PC-9 (cell line): ENCODE measurements at places on chromosomes 4 and X. TPM values are rescaled to one million over a fixed set of nuclear protein-coding genes. Genes with fewer than 3 reads are reported as not detected.

The GDPD2 gene
- 0.44 TPM in 1 of 2 replicates, not detected in the other for total RNA-seq

The GPR173 gene
- total RNA-seq, result 5.1 and 7.0 TPM in 2 replicates

GRCh38 chr4:165627548-165627947 is 245.5 kb upstream of the TLL1 start:
- DNase-seq, result no peak
- H3K36me3 ChIP-seq, result no peaks in the 10 kb centered on the region
- peak overlapping the region; percentile 51 for H3K4me3 ChIP-seq
- no peaks in the 10 kb centered on the region for H3K27me3 ChIP-seq

DNA sequence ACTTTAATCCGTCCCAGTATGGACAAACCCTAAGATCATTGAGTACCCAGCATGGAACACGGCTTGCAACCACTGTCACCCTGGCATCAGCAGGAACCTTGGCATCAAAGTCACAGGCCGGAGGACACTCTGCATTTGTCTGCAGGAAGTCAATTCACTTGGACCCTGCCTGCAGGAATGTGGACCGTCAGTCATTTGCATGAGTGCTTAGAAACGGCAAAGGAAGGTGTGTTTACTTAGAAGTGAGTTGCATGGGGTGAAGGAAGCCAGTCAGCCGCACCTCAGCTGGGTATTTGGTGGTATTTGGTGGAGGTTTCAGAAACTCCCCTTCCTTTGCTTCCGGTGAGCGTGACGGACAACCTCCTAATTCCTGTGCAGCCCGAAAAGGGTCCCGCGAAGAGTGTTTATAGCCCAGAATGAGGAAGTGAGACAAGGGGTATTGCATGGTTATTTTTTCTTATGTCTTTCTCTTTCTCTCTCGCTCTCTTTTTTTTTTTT is 15.5 kb downstream of the P2RY8 start:
- no peaks in the 10 kb centered on the region for H3K4me1 ChIP-seq
- no peak overlapping the region for H3K4me3 ChIP-seq
- H3K36me3 ChIP-seq, result no peaks in the 10 kb centered on the region
- H3K27me3 ChIP-seq, result peaks cover 6% of the 10 kb centered on the region; the same call in 1 of the 2 replicates

The BMP2K gene
- total RNA-seq, result 7.6 and 12.2 TPM in 2 replicates

DNA sequence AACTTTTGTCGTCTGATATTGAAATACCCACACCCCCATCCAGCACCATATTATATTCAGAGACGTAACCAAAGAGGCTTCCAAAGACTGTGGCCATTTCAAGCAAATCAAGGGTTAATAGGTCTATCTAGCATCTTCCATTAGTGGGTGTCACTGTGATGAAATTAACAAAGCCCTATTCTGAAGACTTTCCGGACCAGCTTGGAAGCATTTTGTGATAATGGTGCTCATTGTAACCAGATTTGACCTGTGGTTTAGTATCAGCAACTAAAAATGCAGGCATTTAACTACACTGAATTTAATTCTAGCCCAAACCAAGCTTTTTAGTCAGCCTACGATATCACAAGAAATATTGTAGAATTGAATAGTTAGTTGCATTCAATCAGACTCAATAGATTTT is 309.7 kb upstream of the TENM3 start:
- no peaks in the 10 kb centered on the region for H3K36me3 ChIP-seq
- DNase-seq, result no peak
- no peak overlapping the region for H3K4me3 ChIP-seq
- H3K27ac ChIP-seq, result no peak overlapping the region
- H3K4me1 ChIP-seq, result no peaks in the 10 kb centered on the region

DNA sequence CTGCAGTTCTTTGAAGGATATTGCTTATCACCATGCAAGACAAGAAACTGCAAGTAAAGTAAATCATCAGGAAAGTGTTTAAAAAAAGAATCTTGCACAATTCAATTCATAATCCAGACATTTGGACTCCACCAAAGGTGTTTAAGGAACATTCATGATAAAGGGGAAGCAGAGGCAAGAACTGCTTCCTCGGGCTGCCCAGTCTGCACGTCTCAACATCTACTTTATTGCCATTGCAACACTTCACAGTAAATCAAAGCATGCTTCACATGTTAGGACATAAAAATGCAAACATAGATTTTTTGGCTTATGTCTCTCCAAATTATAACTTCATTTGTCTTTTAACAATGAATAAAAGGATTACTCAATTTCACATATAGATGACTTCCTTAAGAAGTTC is 42.5 kb downstream of the MID1 start:
- no peak overlapping the region for H3K4me3 ChIP-seq
- no peaks in the 10 kb centered on the region for H3K27me3 ChIP-seq
- H3K36me3 ChIP-seq, result no peaks in the 10 kb centered on the region
- H3K4me1 ChIP-seq, result peaks cover 33% of the 10 kb centered on the region

DNA sequence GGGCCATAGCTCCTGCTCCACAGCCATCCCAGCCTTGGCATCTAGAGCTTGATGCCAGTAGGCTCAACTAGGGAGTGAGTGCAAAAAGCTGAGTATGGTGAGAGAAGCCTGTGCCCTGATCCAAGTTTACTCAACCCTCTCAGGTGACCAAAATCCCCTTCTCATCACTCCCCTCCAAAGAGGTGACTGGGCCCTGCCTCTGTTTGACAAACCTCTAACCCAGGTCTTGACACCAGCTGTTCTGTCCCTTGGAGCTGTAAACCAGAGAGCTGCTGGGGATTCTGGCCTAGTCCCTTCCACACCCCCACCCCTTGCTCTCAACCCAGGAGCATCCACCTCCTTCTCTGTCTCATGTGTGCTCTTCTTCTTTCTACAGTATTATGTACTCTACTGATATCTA is 73.5 kb downstream of the MSN start:
- no peak for DNase-seq
- no peaks in the 10 kb centered on the region for H3K27me3 ChIP-seq
- H3K4me1 ChIP-seq, result no peaks in the 10 kb centered on the region
- H3K4me3 ChIP-seq, result no peak overlapping the region
- H3K27ac ChIP-seq, result no peak overlapping the region

DNA sequence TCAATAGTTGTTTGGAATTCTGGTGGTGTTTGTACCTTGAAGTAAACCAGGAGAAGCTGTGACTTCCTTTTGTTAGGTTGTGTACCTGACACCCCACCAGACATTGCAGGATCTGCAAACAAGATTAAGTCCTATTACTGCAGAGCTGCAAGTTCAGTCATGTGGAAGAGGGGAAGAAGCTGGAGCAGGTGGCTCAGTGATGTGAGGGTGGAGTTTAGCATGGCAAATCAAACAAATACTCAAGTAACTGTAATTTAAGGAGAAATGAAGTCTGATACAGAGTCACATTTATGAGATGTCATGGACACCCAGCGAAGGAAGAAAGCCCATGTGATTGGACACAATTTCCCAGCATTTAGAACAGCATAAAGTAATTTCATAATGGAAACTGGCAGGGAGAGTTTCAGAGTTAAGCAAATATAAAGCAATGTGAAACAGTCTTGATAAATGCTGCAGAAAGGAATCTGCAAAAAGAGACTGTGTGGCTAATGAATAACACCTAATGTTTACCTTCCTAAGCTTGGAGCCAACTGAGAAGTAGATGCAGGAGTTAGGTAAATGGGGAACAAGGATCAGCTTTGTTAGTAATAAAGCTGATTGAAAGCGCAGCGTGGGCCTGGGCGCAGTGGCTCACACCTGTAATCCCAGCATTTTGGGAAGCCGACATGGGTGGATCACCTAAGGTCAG is 249.1 kb downstream of the GBA3 start:
- H3K27me3 ChIP-seq, result no peaks in the 10 kb centered on the region
- H3K36me3 ChIP-seq, result no peaks in the 10 kb centered on the region
- DNase-seq, result no peak
- H3K27ac ChIP-seq, result no peak overlapping the region
- H3K4me3 ChIP-seq, result no peak overlapping the region

DNA sequence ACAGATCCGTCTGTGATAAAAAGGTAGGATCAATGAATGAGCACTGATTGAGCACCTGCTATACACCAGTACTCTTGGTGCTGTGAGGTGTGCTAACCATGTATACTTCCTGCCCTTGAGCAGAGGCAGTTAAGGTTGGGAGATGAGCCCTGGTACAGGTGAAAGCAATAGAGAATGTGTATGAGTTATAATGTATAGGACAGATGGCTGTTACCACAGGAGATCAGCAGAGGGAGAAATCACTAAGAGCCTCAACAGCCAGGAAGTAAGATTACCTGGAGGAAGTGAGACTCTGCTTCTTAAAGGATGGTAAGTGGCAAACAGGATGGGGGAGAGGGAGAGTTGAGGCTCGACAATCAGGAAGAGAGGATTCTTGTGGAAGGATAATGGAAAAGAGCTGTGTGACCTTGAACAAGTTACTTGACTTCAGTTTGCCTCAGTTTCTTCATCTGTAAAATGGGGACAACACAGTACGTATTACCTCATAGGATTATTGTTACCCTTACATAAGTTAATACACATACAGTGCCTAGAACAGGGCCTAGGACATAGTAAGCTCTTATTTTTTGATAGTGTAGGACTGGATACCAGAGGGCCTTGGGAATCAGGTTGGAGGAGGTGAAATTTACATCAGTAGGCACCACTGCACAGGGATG is 9.1 kb downstream of the CXCR3 start:
- no peaks in the 10 kb centered on the region for H3K36me3 ChIP-seq
- DNase-seq, result no peak
- no peaks in the 10 kb centered on the region for H3K27me3 ChIP-seq
- H3K27ac ChIP-seq, result no peak overlapping the region
- no peak overlapping the region for H3K4me3 ChIP-seq
- H3K4me1 ChIP-seq, result no peaks in the 10 kb centered on the region

DNA sequence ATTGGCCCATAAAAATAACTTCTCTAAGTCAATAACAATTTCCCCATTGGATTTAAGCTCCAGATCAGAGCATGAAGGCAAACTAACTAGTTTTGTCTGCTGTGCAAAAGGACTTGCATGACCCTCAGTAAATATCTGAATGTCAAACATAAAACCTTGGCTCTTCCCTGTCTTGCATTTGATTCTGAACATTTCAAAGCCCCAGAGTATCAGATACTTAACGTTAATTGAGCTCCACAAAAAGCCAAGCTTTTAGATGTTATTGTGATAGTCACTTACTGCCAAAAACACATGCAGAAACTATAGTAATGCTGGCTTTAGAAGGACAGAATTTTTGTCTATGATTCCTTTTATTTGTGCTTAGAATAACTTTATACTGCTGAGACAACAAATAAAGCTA is 664.2 kb downstream of the ADGRL3 start:
- H3K27ac ChIP-seq, result no peak overlapping the region
- no peaks in the 10 kb centered on the region for H3K36me3 ChIP-seq
- DNase-seq, result no peak
- H3K4me3 ChIP-seq, result no peak overlapping the region

The LNX1 gene
- total RNA-seq, result 3.3 and 3.4 TPM in 2 replicates

GRCh38 chrX:148928811-148929210 is 428.4 kb downstream of the AFF2 start:
- H3K36me3 ChIP-seq, result no peaks in the 10 kb centered on the region
- H3K4me3 ChIP-seq, result no peak overlapping the region
- DNase-seq, result no peak
- no peaks in the 10 kb centered on the region for H3K4me1 ChIP-seq

GRCh38 chr4:105191621-105192210 is 45.0 kb downstream of the TET2 start:
- H3K4me1 ChIP-seq, result no peaks in the 10 kb centered on the region
- no peak overlapping the region for H3K27ac ChIP-seq
- H3K4me3 ChIP-seq, result no peak overlapping the region
- no peaks in the 10 kb centered on the region for H3K36me3 ChIP-seq
- H3K27me3 ChIP-seq, result no peaks in the 10 kb centered on the region

The SPATA4 gene
- 0.43 and 1.1 TPM in 2 replicates for total RNA-seq

The GAGE12E gene
- not detected in 2 replicates for total RNA-seq

DNA sequence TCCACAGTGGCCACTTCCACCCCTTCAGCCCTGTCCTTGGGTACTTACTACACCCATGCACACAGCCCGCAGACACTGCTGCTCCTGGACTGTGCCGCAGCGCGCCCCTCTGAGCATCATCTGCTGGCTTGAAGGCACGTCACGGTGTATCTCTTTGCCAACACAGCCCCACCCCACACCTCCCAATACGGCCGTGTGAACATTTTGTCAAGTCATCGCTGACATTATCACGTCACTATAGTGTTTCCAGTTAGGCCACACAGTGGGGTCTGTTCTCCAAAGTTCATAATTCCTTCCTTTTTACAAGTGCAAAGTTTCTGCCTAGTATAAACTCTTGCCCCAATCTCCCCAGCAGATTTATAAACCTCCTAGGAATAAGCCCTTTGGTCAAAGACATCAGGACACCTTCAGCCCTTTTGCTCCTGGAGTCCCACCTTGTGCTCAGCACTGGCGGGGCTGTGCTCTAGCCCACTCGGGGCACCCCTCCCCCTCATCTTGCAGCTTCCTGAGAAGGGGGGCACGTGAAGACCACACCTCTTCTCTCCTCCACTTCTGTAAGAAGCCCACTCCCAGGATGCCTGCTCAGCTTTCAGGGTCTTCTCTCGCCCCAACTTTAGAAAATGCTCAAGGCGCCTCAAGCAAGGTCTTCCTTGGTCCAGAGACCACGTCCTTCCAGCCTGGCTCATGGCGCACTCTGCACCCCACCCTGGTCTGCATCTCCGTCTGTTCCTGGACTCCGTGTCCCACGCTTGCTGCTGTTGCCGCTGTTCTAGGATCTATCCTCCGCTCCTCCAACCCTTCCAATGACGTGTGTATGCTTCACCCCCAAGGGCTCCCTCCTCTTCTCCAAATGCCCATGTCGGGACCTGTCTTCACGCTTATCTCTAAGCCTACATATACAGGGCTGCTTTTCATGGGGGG is 7.2 kb downstream of the FAM53A start:
- DNase-seq, result no peak
- H3K4me1 ChIP-seq, result no peaks in the 10 kb centered on the region
- H3K27ac ChIP-seq, result no peak overlapping the region
- H3K27me3 ChIP-seq, result peaks cover 6% of the 10 kb centered on the region; the same call in 1 of the 2 replicates
- H3K4me3 ChIP-seq, result no peak overlapping the region

GRCh38 chr4:184251670-184251980 is 34.0 kb upstream of the ENPP6 start:
- no peaks in the 10 kb centered on the region for H3K4me1 ChIP-seq
- H3K4me3 ChIP-seq, result no peak overlapping the region
- no peaks in the 10 kb centered on the region for H3K36me3 ChIP-seq
- no peak overlapping the region for H3K27ac ChIP-seq

The KCTD8 gene
- not detected in 2 replicates for total RNA-seq

The NDNF gene
- not detected in 2 replicates for total RNA-seq

GRCh38 chr4:32140636-32141035 is 1420.5 kb downstream of the PCDH7 start:
- H3K4me3 ChIP-seq, result no peak overlapping the region
- peak overlapping the region; percentile 55 for H3K27ac ChIP-seq
- peaks cover 4% of the 10 kb centered on the region; the same call in 1 of the 2 replicates for H3K4me1 ChIP-seq
- no peaks in the 10 kb centered on the region for H3K36me3 ChIP-seq
- no peaks in the 10 kb centered on the region for H3K27me3 ChIP-seq

DNA sequence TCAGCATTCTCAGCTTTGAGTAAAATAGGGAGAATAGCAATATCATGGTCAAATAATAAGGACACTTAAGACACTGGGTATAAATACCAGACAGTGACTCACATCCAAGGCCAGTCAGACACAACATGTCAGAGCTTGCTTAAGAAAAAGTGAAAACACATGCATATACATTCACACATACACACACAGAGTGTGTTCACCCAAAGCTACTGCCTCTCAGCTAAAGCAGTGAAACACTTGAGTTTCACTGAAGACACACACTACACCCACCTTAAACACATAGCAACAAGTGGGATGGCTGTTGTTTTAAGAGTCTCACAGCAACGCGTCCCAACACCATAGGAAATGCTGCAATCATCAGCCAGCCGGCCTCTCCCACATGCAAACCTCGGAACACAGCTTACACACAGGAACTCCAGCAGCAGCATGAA is 14.4 kb downstream of the SHROOM4 start:
- H3K27ac ChIP-seq, result no peak overlapping the region
- no peak for DNase-seq
- H3K4me1 ChIP-seq, result no peaks in the 10 kb centered on the region
- no peaks in the 10 kb centered on the region for H3K27me3 ChIP-seq
- H3K4me3 ChIP-seq, result no peak overlapping the region

The GSPT2 gene
- total RNA-seq, result not detected in 2 replicates

GRCh38 chr4:182569561-182569960 is 326.4 kb downstream of the TENM3 start:
- H3K36me3 ChIP-seq, result no peaks in the 10 kb centered on the region
- no peak overlapping the region for H3K4me3 ChIP-seq

The FLNA gene
- total RNA-seq, result 1,841 and 2,308 TPM in 2 replicates
